ENCODE measurements at places on chromosomes 16 and 17.

DNA sequence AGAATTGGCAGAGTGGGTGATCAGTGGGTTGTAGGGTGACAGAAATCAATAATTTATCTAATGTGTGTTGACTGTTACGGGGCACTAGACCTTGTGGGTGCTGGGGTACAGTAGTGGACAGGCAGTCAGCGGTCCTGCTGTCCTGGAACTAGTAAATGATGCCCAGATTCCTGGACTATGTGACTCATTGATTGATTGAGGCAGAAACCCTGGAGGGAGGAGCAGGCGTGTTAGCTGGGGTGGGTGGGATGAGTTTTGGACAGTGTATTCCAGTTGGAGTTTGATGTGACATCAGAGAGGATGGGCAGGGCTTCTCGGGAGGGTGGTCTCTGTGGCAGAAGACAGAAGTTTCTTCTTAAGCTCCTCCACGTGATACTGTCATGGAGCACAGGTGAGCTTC, 24.4 kb downstream of the PRMT7 start:
- no peak for DNase-seq

- no peak for DNase-seq
Observed at GRCh38 chr17:45749831-45750335, 34.2 kb upstream of the CRHR1 start.

GRCh38 chr16:60230666-60231065, 1496.5 kb upstream of the GOT2 start:
- DNase-seq = no peak

GRCh38 chr16:49700251-49701064, 155.5 kb downstream of the ZNF423 start:
- peak; percentile 9 for DNase-seq

GRCh38 chr16:4586291-4586690, 28.4 kb downstream of the UBALD1 start:
- DNase-seq = no peak

GRCh38 chr17:80008848-80009247, 26.8 kb downstream of the TBC1D16 start:
- DNase-seq = no peak

- no peak for DNase-seq
Observed at GRCh38 chr16:83990492-83990891, 22.4 kb downstream of the NECAB2 start.

DNA sequence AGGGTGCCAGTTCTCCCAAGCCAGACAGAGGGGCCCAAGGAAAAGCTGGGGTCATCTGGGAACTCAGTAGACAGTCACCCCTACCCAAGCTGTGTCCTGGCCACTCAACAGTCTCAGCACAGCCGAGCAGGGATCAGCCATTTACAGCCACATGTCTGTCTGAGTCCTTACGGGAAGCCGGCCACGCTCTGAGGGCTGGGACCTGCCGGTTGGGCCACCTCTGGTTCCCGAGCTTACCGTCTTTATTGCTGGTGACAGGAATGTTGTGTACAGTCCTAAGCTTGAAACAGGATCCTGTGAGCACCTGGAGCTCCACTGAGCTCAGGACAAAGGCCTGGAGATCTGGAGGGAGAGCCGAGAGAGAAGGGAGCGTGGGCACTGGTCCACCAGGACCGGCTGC, 59.8 kb downstream of the TIMM22 start:
- no peak for DNase-seq

DNA sequence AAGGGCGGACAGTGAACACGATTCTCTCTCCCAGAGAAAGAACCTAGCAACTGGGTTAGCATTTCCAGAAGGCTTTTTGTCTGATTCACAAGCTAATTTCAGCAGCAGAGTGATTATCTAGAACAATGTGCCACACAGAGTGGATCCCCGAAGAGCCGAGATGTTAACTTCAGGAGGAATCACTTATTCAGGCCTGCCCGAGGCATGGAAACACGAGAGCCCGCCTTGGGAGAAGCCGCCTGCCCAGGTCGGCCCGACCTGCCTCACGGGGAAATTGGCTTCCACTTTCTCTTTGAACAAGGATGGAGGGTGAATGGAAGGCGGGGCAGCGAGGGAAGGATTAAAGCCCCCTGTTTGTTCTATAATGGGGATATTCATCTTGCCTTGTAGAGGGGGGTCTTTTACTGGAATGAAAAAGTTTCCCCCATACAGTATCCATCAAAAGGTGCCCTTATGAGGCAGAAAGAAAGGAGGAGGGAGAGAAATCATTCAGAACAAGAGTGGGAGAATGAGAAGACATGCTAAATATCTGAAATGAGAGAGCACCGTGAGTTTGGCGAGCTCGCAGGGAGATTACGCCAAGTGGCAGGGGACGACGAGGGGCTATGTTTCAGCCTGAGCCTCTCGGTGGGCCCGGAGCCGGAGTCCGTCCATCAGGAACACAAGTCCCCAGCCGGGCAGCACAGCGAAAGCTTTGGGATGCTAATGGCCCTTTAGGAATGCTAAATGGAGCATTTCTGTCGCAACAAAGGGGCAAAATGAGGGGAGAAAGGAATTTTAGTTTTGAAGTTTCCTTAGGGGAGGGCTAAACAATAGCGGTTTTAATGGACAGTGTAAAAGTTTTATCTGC, 33.0 kb downstream of the NTN1 start:
- no peak for DNase-seq

DNA sequence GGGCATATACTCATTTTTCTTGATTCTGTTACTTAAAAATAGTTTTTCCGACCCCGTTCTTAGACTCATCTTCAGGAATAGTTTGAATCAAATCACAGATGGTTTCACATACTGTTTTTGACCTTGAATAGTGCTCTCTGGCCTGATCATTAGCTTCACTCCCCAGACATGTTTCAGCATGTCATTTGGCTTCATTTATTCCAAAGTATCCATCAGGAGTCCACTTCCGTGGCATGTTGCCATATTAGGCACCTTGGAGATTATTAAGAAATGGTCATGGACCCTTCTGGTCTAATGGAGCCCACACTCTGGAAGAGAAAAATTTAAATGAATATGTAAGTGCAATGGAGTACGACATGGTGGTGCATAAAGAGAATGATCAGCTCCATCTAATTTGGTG, 222.3 kb downstream of the FTO start:
- no peak for DNase-seq

DNA sequence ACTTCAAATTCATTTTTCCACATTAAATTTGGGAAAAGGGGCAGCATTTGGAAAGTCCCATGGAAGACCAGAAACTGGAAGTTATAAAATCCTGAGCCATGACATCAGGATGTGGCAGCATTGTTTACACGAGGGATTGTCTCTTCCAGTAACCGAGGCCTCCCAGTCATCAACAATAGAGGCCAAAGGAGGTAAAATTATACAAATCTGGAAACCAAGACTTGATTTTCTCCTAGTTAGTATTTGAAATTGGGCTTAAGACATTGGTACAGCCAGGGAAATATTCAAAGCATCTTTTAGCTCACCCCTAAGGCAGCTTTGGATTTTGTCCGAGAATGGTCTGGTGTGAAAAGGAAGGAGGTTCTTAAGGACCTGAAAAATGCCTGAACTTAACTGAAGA, 251.6 kb upstream of the FOXF1 start:
- DNase-seq = no peak

DNA sequence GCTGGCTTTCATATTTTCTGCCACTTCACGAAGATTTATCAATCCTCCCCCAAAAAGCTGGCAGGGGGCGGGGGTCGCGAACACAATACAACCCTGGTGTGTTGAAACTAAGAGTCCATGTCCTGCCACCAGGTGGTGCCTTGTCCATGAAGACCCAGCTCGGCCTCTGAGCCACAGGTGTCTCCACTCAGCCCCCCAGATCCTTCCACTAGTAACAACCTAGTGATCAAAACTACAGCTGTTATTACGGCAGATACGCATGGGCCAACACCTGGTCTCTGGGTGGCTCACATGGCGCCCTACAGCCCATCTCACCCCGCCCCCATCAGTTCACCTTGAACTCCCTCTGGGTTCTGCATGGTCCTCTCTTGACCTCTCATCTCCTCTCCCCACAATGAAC, 27.7 kb downstream of the USP7 start:
- DNase-seq = peak; percentile 44

DNA sequence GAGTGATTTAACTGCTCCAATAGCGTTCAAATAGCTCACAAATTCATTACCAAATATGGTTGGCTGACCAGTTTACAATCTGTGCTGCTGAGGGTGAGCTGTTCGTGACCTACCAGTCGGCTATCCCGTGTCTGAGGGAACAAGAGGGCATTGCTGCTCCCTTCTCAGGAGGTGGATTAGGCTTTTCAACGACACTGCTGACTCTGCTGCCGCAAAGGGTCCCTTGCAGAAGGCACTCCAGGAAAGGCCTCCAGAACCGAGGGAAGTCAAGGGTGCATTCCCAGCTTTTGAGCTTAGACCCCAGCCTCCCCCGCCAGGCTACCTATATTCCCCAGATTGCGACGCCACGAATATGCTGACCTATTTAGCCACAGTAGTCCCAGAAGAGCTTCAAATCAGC, 32.3 kb downstream of the GJC1 start:
- no peak for DNase-seq

GRCh38 chr17:77875881-77876509, 82.5 kb upstream of the TNRC6C start:
- DNase-seq = peak; percentile 49
